ENCODE measurements at places on chromosomes 12 and 14.

DNA sequence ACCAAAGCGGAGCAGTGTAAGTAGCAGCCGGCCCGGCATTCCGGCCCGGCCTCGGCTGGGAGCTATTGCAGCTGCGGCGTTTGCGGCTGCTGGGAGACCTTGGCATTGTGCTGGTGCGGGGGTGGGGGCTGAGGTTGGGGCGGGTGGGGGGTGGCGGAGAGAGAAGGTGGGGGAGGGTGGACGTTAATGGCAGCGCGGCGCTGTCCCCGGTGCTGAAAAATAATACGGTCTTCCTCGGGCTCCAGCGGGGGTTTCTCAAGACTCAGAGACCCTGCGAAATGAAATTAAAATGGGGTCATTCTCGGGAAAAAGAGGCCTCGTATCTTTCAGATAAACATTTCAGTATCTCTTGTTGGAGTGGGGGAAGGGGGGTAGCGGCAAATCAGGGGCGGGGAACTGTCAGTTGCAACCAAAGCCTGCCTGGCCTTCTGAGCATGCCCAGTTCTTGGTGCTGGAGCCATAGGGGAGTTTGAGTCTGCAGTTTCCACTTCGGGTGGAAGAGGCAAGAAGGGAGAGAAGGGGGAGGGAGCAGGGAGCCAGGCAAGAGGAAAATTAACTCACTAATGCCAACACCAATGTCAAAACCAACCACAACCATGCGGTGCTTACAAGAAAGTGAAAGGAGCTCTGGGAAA, 414 bp downstream of the UNC79 start:
- DNase-seq, result peak; percentile 15

- DNase-seq, result no peak
Measured at GRCh38 chr14:60878536-60878935, 102.3 kb downstream of the TRMT5 start.

GRCh38 chr14:54774824-54775223, 127.8 kb downstream of the GCH1 start:
- DNase-seq, result no peak

- DNase-seq, result no peak
Measured at GRCh38 chr12:51669996-51670395, 79.0 kb downstream of the SCN8A start.

GRCh38 chr12:97552410-97553121, 90.0 kb downstream of the RMST start:
- no peak for DNase-seq

GRCh38 chr12:33265033-33265731, 174.4 kb downstream of the SYT10 start:
- no peak for DNase-seq

DNA sequence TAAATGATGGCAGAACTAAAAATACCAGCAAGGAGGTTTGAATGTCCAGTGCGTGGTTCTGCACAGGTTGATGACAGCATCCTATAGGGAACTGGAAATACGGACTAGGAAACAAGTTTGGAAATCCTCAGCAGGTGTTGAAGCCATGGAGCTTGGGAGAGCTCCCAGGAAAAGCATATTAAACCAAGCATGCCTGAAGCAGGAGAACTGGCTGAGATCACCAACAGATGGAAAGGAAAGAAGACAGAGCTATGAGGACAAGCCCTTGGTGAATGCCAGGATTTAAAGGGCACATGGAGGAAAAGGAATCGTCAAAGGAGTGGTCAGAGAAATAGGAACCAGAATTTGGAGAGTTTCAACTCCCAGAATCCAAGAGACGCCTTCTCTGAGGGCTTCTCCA, 21.2 kb upstream of the ELK3 start:
- DNase-seq, result no peak

DNA sequence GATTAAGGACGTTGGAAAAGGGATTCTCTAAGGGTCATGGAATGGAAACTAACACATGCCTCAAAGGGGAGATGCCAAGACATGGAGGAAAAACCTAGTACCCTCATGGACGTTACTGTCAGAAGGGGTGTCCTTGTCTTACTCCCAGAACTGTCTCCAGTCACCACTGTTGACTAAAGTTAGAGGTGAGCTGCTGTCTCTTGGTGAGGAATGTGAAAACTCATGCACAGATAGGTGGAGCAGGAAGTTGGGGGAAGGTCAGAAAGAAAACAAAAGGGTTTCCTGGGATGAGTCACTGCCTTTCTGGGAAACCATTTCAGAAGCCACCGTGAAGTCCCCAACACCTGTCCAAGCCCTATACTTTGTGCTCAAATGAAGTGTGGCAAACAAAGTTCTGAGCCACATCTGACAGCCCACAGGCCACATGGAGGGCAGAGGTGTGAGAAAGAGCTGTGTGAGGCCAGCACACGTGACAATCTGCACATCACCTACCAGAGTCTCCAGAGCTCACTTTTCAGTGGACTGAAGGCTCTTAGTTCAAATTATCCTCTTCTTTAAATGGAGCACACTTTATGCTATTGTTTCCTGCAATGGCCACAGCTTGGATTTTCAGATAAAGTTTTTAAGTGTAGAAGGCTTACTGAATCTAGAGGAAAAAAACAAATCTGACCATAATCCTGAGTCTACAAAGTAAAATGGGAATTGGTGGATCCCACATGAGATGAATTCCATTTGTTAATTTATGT, 92.9 kb upstream of the EGLN3 start:
- peak; percentile 78 for DNase-seq

DNA sequence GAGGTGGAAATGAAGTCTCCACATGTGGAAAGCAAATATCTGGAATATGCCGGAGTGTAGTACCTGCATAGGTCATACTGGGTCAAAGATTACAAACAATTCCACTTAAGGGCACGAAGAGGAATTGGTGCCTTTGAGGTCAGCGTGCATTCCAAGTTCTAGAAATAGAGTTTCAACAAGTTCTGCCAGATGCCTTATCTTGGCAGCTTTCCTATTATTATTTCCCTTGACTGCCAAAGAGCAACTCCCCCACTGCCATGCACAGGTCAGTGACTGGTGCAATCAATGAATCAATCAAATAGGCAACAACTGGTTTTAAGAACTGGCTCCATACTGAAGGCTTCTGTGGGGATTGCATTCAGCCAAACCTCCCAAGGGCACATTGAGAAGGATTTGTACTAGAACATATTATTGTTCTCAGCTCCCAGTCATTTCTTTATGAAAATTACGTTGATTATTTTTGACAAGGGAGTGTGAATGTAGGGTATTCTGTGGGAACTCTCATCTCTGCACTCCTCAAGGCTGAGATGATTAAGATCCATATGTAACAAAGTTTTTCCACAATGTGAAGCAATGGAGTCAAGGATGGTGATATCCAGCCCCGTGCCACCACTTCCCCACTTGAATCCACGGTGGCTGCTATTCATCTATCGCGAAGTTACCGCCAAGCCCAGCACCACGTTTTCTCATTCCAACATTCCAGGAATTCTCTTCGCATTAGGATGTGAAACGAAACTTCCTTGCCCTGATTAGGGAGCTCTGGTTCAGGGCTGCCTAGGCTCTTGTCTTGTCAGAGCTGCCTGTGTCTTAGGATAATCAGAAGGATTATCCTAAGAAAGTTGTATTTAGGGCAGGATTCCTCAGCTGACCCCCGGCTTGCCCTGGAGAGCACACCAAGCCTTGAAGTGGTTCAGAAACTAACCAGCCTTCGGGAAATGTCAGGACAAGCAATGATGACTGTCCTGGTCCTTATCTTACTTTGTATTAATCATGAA, 115.1 kb upstream of the PCED1B start:
- DNase-seq, result no peak

DNA sequence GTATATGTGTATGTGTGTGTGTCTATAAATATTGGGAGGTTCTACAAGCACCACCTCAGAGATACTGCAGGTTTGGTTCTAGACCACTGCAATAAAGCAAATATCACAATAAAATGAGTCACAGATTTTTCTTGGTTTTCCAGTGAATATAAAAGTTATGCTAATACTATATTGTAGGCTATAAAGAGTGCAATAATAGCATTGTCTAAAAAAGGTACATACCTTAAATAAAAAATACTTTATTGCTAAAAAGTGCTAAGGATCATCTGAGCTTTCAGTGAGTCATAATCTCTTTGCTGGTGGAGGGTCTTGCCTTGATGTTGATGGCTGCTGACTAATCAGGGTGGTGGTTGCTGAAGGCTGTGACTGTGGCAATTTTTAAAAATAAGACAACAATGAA, 111.1 kb downstream of the VEZT start:
- no peak for DNase-seq

GRCh38 chr12:71838676-71839075, 883 bp upstream of the TBC1D15 start:
- peak; percentile 61 for DNase-seq

GRCh38 chr14:66365388-66365787, 120.8 kb upstream of the CCDC196 start:
- DNase-seq, result no peak

GRCh38 chr14:93628048-93628447, 160.2 kb downstream of the PRIMA1 start:
- DNase-seq, result no peak

DNA sequence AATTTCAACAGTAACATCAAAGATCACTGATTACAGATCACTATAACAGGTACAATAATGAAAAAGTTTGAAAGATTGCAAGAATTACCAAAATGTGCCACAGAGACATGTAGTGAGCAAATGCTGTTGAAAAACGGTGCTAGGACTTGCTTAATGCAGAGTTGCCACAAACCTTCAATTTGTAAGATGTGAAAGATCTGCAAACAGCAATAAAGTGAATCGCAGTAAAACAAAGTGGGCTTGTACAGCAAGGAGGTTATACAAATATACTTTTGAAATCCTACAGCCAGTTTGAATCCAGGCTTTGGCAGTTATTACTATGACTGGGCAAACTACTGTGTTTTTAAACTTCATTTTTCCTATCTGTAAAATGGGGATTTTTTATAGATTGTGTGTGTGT, 1.0 kb upstream of the PLEKHA5 start:
- peak; percentile 31 for DNase-seq

GRCh38 chr12:109880938-109881337, 597 bp upstream of the GLTP start:
- DNase-seq, result peak; percentile 42

DNA sequence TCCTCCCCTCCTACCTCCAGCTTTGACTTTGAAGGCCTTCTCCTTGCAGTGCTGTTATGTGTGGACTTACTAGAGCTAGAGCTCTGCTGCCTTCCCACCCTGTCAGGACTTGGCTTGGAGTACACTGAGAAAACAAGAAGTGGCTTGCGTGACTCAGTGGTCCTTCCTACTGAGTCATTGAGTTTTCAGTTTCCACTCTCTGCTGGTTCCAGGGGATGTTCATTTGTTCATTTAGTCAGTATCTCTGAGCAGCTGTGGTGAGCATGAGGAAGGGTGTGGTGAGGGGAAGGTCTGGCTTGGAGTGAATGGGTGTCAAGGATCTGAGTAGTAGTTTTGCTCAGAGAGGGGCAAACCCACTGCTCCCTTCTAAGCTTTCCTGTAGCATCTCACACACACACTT, 17.2 kb upstream of the ELK3 start:
- DNase-seq, result no peak

- no peak for DNase-seq
Measured at GRCh38 chr14:80105488-80105994, 105.8 kb downstream of the DIO2 start.

GRCh38 chr12:102024765-102025164, 37.0 kb downstream of the WASHC3 start:
- no peak for DNase-seq

- no peak for DNase-seq
Measured at GRCh38 chr14:102751088-102751487, 26.2 kb upstream of the TRAF3 start.

- DNase-seq, result no peak
Measured at GRCh38 chr12:2982361-2982760, 23.2 kb downstream of the TEAD4 start.

DNA sequence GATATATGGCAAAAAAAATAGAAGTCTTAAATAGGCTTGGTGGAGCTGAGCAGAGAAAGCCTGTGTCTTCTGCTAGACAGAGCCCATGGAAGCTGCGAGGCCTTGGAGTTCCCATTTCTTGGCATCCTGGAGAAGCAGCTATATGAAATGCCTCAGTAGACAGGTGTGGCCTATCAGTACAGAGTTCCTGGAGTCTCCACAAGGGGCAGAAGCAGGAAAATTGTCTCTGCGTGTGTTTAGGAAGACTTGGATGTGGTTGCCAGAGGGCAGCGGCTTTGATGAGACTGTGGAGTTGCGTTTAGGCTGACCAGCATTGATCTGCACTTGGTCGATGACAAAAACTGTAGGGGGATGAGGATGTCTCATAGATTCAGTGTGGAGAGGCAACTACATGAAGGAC, 334.5 kb upstream of the SEL1L start:
- no peak for DNase-seq

DNA sequence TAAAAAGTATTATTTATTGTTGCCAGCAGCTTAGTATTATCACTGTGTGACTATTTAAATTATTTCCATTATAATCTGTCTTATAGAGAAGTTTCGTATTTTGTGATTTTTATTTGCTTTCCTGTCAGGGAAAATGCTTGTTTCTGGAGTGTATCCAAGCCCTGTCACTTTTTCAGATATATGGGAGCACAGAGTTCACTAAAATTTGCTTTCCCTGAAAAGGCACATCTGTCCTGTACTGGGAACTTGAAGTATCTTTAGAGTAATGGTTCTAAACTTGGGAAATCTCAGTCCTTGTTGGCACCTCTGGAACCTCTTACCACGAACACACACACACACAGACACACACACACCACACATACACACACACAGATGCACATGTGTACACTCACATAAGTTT, 39.3 kb upstream of the SSTR1 start:
- DNase-seq, result no peak

DNA sequence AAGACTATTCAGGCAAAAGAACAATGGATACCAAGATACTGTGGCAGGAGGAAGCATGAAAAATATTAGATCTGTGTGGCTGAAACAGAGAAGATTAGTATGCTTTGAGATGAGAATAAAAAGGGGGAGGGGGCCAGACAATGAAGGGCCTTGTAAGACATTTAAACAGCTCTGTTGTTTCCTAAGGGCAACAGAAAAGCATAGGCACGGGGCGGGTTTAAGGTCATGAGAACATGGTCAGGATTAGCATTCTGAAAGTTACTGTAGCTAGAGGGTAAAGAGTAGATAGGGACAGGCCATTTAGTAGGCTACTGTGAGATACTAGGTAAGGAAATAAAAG, 18.6 kb downstream of the INTS13 start:
- DNase-seq, result no peak

DNA sequence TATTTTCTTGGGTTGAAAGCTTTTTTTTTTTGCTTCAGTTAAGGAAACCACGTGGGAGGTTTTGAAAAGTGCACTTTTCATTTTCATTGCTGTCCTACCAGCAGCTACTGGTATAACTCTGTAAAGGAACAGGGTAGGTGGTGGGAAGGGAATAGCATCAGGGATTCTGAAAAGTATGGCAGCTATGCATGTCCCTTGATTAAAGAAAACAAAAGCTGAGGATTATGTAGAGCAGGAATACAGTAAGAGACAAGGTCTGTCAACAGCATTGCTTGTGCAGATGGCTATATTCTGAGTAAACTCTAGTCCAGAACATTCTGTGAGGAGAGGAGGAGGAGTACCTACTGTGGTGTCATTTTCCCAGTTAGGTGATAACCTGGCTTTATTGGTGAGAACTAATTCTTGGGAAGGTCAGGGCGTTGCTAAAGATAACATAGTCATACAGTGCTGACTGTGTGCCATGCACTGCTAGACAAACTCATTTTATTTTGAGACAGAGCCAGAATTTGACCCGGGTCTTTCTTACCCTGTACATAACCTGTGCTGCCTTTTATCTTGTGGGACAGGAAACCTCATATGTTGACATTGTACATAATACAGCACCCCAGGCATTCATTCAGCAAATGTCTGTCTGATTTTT, 80.3 kb upstream of the TRAF3 start:
- DNase-seq, result peak; percentile 62

- no peak for DNase-seq
Measured at GRCh38 chr14:51847489-51847796, 13.0 kb upstream of the GNG2 start.

Measured in large intestine (tissue), 12 donors.